Central memory CD4-positive, alpha-beta T cell (primary cell): ENCODE measurements at places on chromosomes 2 and 18.
A peak's percentile ranks its signal among the peaks of the same experiment; 100 is the strongest.

DNA sequence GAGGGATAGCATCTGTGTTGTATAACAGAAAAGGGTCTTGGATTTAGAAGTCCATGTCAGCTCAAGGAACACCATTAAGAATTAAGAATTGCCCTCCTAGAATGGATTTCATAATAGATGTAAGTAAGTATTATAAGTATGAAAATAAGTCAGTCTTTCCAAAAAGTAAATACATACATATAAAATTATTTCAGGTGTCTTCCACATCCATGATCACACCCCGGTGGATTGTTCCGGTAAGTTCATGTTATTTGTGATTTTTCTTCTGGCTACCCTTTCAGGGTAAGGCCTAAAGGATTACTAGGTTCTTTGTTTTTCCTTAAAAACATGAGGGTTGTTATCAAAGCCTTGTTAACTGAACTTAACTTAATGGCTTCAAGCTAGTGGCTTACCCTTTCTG, 55.9 kb downstream of the TMEM185B start:
- no peak for DNase-seq

- DNase-seq, result no peak
Measured at GRCh38 chr2:5035057-5035488, 657.1 kb upstream of the SOX11 start.

DNA sequence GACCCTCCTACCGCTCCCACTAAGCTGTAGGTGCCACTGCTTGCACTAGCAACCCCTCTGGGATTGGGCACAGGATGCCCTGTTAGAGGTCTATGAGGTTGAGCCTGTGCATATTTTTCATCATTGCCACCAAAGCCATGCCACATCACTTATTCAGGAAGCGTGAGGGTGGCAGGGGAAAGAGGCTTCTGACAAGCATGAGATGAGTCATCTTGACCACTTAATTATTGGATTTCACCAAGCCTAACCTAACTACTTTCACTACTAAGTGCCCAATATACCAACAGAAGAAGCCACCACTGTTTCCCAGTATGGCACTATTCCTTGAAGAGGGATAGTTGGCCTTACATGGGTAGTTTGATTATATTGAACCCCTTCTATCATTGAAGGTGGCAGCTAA, 181.3 kb upstream of the EPHA4 start:
- DNase-seq, result no peak

- DNase-seq, result no peak
Measured at GRCh38 chr2:20436716-20437470, 10.0 kb upstream of the RHOB start.

DNA sequence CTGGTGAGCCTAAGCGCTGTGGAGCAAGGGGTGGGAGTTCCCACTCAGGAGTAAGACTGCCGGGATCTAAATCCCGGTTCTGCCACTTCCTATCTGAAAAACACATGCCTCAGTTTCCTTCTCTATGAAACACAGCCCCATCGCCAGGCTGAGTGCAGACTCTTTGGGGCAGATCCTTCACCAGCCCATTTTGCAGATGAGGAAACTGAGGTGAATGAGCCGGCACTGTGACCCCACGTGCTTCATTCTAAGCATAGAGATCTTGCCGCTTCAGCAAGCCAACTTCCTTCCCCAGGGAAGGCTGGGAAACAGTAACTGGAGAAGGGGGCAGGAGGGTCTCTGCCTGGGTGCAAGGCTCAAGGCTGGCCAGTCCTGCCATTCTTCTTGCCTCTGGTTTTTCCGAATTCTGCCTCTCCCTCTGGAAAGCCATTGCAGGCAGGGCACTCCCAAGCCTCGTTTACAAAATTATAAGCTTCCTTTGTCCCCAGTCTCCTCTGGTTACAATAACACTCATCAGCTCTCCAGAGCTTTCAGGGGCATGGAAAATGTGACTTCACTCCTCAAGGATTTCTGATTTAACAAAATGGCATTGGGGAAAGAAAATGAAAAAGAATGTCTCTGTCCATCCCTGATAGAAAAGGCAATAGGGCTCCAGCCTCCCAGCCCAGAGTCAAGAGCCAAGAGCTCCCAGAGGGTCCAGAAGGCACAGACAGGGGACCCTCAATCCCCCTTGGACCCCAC, 249.2 kb downstream of the TNS1 start:
- DNase-seq, result no peak

- no peak for DNase-seq
Measured at GRCh38 chr2:200761266-200761665, 50.4 kb upstream of the BZW1 start.

DNA sequence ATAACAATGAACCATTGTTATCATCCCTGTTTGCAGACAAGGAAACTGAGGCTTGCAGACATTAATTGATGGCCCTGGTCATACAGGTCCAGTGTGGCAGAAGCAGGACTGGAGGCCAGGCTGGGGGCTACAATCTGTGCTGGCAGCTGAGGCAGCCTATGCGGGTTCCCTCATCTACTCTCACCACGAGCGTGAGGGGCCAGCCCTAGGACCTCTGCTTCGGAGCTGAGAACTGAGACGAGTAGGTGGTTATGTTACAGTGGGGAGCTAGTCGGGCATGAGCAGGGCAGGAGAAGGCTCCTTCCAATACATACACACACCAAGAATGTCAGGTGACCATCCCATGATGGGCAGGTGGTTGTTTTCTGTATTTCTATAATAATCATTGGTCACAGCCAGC, 82.2 kb upstream of the ASB18 start:
- DNase-seq, result no peak

- no peak for DNase-seq
Measured at GRCh38 chr18:75253784-75254183, 43.2 kb downstream of the TSHZ1 start.

- DNase-seq, result no peak
Measured at GRCh38 chr2:112669667-112670066, 23.9 kb downstream of the SLC20A1 start.

DNA sequence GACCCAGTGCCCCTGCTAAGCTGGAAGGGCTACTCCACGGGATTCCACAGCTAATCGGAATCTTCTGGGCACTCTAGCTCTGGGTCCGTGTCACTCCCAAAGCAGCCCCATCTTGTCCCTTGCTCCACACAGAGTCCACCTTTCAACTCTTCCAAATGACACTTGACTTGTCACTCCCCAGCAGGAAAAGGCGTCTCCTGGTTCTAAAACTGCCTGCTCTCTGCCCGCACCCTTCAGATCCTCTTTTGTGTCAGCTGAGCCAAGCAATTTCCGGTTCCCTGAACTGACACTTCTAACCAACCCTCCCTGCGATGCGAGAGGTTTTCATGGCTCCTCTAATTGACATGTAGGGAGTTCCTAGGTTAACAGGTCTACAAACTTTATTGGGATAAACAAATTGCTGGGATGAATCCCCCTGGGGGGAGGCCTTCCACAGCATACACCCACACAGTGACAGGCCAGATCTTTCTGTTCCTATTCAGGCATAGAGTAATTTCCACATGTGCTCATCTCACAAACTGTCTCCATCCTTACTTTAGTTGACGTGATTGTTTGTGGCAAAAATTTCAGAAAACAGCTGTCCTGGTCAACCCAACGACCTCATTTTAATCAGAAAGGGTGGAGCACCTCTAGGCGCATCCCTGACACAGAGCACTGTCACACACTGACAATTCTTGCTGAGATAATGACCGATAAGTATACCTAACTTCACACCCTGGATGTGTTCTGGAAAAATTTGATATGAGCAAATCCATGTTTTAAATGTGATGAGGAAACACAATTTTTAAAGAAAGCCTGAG, 104.9 kb downstream of the RBMS1 start:
- DNase-seq, result peak; percentile 33

DNA sequence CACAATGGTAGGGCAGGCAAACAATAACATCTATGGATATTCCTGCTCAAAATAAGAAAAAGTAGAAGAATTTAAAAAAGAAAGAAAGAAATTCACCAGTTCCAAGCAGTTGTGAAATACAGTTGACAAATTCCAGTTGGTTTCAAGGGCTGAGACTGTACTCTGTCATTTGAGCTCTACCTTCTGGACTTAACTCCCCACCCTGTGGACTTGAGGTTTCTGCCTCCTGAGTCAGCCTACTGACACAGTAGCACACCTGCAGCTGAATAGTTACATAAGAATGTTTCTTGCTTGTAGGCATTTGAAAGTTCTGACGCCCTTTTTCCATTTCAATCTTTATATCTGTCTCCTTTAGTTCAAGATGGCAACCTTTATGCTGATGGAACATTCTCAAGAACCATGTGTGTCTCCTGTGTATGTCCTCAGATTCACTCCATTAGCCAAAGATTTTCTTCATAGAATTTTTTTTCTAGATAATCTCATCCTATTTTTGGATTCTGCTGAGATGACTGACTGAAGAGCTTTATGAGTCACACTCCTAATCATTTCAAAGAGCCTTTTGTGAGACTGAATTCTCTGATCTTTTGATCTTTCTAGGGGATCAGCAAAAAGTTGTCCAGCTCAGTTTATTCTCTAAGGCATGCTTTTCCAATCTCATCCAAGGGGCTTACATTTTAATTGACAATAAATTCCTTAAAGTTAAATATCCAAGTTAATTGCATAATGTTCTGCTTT, 19.1 kb downstream of the NETO1 start:
- DNase-seq, result no peak

DNA sequence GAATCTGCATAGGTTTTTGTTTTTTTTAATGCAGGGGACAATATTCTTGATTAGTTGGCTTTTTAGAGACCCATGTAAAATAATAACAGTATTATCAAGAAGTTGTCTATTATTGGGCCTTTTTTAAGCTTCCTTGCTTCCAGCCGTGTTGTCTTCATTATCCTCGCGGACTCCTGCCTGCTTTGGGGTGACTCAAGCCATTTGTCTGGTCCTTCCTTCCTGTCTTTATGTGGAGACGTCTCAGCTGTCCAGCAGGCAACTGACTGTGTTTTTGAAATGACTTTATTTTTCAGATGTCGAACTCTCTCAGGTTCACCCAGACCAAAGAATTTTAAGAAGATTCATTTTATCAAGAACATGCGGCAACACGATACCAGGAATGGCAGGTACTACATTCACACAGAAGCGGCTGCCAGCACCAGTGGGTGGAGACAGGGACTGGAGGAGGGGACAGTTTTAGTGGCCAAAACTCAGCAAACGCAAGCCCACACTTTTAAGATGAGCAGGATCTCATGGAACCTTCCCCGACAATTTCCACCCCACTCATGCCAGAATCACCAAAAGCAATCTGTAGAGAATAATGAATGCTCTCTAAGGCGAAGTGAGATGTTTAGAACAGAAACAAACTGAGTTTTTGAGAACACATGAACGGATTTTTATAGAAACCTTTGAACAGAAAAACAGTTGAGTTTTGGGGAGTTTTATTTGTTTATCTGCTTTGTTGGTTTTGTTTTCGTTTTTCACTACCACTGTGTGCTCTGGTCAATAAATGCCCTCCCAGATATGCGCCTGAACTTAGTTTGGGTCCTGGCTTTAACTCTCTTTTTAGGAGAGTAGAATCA, 59.1 kb downstream of the CABLES1 start:
- DNase-seq, result no peak

GRCh38 chr2:46315103-46315890, 18.1 kb downstream of the EPAS1 start:
- DNase-seq, result no peak

DNA sequence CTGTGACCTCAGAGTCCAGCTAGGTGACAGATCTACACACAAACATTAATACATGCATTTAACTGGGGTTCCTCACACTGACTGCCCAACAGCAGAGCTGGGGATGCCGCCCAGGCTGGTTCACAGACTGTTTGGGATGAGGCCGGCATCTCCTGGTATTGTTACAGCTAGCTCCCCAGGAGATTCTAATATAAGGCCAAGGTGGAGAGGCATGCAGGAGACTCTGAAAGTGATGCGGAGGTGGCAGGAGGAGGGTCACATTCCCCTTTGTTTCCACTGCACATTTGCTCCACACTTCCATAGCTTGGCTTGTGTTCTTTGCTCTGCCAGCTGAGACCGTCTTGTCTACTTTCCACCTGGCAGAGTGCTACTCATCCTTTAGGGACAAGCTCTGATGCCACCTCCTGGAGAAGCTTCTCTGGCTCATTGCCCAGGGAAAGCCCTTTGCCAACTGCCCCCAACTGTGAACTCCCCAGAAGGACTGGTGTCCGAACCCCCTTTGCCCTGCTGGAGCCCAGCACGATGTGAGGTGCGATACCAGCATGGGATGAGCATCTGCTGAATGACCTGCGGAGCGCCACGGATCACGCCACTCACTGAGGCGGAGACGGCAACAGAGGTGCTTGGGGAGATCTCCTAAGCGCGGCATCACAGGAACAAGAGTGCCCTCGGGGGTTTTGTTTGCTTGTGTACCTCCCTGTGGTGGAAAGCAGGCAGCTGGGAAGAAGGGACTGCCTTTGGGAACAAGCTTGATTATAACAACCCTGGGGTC, 88.8 kb downstream of the UXS1 start:
- no peak for DNase-seq

- no peak for DNase-seq
Measured at GRCh38 chr2:60891180-60891579, 9.8 kb downstream of the REL start.

GRCh38 chr18:64886995-64887394, 738.1 kb upstream of the LINC00305 start:
- no peak for DNase-seq

DNA sequence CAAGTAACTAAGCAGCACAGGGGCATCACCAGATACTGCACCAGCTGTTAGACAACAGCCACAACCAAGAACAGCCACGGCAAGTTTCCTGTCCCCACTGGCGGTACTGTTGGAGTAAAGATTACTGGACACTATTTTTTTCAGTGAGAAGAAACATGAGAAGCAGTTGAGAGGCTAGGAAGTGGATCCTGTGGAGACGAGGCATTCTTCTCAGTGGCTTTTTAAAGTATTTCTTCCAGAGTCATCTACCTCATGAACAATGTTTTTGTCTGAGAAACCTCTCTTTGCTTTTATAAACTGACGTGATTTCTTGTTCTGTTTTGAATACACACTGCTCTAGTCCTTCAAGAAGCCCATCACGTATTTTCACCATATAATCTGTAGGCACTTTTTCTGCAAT, 18.8 kb downstream of the TM4SF20 start:
- DNase-seq, result no peak

GRCh38 chr2:204251158-204251997, 293.9 kb upstream of the PARD3B start:
- DNase-seq, result no peak

- no peak for DNase-seq
Measured at GRCh38 chr18:48803951-48804855, 146.6 kb downstream of the SMAD7 start.

DNA sequence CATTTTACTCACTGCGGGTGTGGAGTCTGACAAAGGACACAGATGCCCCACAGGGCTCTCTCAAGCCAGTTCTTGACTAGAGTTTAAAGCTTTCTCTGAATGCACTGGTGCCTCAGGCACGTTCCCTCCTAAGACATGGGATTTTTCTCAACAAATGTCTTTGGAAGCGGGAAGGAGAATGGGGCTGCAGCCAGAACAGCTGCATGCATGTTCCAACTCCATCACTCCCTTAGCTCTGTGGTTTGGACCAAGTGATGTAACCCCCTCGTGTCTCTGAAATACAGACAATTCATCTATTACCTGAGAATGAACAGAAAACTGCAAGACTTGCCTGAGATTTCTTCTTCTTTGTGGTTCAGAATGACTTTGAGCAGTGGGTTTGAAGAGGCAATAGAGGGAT, 141.7 kb upstream of the SERPINE2 start:
- DNase-seq, result no peak

GRCh38 chr18:421247-422155, 79.0 kb downstream of the COLEC12 start:
- no peak for DNase-seq

- DNase-seq, result no peak
Measured at GRCh38 chr2:124339709-124340108, 314.6 kb downstream of the CNTNAP5 start.

GRCh38 chr2:236592821-236593220, 23.2 kb downstream of the ACKR3 start:
- DNase-seq, result no peak

- no peak for DNase-seq
Measured at GRCh38 chr2:130743278-130743677, 12.1 kb upstream of the AMER3 start.
